Smooth muscle cell of the umbilical artery (primary cell): ENCODE measurements at places on chromosomes 5 and 9. TPM values are rescaled to one million over a fixed set of nuclear protein-coding genes. Genes with fewer than 3 reads are reported as not detected.

Gene ACOT12
- 0.23 TPM in 1 of 2 replicates, not detected in the other for total RNA-seq

Gene C9orf43
- 0.30 and 0.69 TPM in 2 replicates for total RNA-seq

Gene TEK
- 15.7 and 89.3 TPM in 2 replicates for total RNA-seq

Gene IL4
- total RNA-seq = not detected in 2 replicates

Gene SLC6A19
- not detected in 2 replicates for total RNA-seq

Gene FCN2
- total RNA-seq = not detected in 2 replicates

Gene AJM1
- 2.1 and 2.4 TPM in 2 replicates for total RNA-seq

Gene DENND1A
- total RNA-seq = 10.4 and 19.9 TPM in 2 replicates

Gene KCTD16
- 5.4 and 33.0 TPM in 2 replicates for total RNA-seq

Gene PCYOX1L
- total RNA-seq = 16.8 and 17.5 TPM in 2 replicates

Gene GABRA1
- total RNA-seq = 0.30 TPM in 1 of 2 replicates, not detected in the other

Gene SYNPO
- total RNA-seq = 15.4 and 19.0 TPM in 2 replicates

Gene ZER1
- 20.5 and 37.4 TPM in 2 replicates for total RNA-seq

Gene C5orf58
- total RNA-seq = not detected in 2 replicates

Gene TMEM174
- total RNA-seq = not detected in 2 replicates

Gene TAF11L13
- total RNA-seq = not detected in 2 replicates

Gene HTR4
- total RNA-seq = not detected in 2 replicates

Gene OR1Q1
- not detected in 2 replicates for total RNA-seq

Gene P4HA2
- 756 and 933 TPM in 2 replicates for total RNA-seq

Gene CD14
- 0.55 and 0.59 TPM in 2 replicates for total RNA-seq

Gene ECPAS
- 73.9 and 106 TPM in 2 replicates for total RNA-seq
